ENCODE measurements at places on chromosomes 2 and 18.

- no peak for DNase-seq
These were observed 134.8 kb downstream of the RTP5 start for GRCh38 chr2:242004223-242004901.

GRCh38 chr2:65681503-65681902 is 249.1 kb upstream of the SPRED2 start:
- no peak for DNase-seq

- DNase-seq, result peak; percentile 62
These were observed 40.9 kb upstream of the ASPRV1 start for GRCh38 chr2:70002241-70002899.

DNA sequence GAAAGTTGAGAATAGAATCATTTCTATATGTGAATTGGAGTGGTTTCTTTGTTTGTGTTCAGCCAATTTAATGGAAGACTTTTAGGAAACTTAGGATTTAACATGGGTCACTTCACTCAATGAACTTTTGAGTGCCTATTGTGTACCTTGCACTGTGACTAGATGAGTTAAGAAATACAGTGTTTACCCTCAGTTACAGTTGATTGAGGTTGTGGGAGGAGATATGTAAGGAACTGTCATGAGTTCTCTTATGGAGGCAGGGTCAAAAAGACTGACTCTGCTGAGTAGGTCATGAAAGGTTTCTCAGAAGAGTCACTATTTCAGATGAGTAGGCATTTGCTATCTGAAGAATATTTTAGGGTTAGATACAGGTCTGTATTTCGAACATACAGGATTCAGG is 98.6 kb downstream of the RAB3GAP1 start:
- no peak for DNase-seq

- no peak for DNase-seq
These were observed 134.4 kb upstream of the SLC1A4 start for GRCh38 chr2:64854773-64855237.

DNA sequence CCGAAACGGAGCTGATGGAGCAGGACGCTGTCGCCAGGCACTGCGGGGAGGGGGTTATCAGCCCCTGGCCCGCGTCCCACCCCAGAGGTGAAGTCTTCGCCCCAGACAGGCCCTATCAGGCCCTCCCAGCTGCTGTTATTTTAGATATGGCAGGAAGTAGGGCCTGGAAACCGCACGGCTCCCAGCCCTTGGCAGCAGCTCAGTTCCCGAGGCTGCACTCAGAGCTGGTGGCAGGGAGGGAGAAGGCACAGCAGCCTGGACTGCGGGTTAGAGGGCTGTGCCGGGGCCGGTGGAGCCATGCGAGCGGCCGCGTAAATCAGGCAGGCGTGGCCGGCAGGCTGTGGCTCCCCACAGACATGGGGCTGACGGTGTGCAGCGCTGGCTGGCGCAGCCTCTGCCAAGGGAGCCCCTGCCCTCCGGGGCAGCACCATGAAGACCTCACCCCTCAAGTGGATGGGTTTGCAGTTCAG is 111.4 kb downstream of the NFATC1 start:
- DNase-seq, result no peak

DNA sequence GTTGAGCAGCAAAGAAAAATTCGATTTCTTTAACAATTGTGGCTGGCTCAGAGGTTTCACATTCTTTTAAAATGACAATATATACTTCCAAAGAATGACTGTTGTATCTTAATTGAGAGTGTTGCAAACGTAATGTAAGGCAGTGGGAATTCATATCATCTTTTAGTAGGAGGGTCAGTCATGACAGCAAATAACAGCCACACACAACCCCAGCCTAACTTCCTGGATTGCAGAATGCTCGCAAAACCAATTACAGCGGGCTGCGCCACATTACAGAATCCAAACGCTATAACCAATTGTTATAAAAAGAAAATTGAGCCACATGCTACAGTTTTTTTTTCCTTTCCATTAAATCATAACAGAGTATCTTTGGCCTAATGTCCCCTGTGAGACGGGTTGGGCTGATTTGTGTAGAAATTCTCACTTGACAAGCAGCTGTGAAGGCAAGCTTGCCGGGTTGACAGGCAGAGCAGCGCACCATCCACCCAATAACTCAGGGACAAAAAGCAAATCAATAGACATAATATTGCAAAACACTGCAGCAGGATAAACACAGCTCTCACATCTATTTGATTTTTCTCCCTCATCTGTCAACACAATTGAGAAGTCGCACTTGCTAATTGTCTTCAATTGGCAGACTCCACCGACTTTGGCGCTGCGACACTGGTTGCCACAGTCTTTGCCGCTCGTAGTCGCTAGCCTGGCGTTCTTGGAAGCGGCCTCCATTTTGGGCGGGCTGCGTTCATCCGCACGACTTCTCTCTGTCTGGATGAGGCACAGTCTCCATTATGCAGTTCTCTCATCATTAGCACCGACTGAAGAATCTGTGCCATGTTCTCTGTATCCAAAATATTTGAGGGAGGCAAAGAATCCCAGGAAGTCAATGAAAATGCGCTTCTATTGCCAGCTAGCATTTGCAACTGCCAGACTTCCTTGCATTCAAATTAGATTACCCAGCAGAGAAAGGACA is 95.0 kb upstream of the CCDC68 start:
- no peak for DNase-seq

DNA sequence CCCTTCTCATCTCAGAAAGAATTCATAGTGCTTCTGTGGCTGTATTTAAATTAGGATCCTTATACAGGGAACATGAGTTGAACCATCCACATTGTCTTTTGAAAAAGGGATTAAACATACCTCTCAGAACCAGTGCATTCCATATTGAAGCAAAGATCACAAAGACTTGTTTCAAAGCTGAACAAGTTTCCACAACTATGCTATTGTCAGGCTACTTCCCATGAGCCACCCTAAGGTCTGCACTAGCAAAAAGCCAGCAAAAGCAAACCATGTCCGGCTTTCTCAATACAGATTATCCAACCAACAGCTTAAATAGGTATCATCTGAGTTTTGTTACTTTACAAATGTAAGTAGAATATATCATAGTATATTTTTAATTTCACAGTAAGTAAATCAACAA is 78.1 kb downstream of the SCG2 start:
- DNase-seq, result no peak

- no peak for DNase-seq
These were observed 306.1 kb downstream of the CPS1 start for GRCh38 chr2:210862283-210863065.

GRCh38 chr2:15640261-15640711 is 48.6 kb downstream of the DDX1 start:
- peak; percentile 16 for DNase-seq

DNA sequence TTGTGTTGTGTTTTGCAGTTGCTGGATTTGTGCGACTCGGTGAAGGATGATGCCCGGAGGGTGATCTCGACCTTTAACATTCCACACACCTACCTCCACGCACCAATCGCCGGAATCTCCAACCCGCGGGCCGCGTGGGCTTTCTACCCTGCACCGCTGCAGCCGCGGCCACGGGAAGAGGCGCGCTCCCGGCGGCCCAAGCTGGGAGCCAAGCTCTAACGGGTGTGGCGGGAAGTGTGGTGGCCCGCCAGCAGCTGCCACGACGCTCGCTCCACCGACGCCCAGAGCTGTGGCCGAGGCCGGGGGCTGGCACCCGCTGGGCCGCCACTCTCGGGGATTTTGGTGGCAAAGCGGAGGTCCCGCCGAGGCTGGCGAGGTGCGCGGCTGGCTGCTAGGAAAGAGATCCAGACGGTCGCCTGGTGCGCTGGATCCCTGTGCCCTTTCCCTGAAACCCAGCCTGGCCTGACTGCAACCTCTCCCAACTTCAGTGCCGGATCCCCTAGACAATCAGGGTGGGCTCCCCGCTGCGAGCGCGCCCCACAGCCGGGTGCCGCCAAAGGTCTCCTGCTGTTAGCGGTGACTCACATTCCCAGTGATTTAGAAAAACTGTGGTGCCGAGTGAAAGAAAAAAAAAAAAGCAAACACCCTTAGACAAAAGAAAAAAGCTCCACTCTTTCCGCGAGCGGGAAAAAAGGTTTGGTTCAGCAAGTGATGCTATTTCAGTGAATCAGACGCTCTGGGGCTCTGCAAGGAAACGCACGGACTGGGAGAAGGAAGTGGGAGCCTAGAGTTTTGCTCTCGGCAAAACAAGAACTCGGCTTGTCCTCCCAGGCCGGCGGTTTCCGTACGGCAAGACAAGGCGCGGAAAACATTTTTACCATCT is 2.9 kb upstream of the BCL2L11 start:
- DNase-seq, result peak; percentile 50
